ENCODE measurements at places on chromosomes 4 and X.

DNA sequence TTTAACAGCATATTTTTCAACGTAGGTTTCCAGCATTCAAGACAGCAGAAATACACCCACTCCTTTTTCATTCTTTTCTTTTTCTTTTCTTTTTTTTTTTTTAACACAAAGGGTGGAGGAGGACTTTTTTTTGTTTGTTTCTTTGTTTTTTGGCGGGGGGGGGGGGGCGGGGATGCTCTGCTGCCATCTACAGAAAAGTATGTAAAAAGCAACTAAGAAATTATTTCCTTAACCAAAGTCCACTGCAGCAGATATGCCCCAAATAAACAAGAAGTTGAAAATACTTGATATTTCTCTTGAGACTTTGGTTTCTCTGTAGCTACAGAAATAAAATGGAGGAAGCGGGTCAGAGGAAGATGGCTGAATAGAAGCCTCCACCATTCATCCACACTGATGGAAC lies 63.2 kb upstream of the PBDC1 start:
- no peak for DNase-seq

DNA sequence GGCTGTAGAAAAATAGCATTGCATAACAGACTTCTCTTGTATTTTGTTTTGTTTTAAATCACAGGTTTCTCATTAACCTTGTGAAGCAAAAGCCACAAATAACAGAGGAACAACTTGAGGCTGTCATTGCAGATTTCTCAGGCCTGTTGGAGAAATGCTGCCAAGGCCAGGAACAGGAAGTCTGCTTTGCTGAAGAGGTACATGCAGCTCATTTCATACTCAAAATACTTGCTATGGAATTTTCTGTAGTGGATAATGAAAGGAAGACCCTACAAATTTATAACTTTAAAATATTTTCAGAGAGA lies 17.6 kb downstream of the AFP start:
- no peak for DNase-seq

DNA sequence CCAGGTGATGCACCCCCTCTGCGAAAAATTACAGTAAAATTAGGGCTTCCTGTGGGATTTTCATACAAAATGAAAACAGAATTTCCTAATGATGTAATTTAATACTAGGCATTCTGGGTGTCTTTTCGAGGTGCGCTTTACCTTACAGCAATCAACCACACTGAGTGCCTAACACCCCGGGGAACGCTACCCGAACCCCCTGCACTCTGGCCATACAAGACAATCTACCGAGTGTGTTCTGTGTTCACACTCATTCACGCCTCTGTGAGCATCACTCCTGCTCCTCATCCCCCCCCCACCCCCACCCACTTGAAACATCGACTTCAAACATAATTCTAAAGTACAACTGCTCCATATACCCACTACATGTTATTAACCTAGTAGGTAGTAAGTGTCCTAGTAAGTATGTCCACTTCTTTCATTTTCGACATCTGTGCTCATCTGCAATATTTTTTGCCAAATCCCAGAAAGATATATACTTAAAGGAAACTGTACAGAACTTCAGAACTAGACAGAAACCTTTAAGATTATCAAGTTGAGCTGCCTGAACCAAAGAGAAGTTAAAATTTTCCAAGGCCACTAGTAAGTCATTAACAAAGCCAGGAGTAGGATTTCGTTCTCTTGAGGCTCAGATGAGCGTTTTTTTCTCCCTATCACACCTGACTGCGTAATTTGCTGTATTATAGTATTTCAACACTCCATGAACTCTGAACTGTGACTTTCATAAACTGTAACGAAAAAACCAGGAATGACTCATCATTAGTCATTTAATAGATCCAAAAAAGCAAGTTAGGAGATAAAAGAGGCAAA lies 80.0 kb downstream of the FAT1 start:
- no peak for DNase-seq

DNA sequence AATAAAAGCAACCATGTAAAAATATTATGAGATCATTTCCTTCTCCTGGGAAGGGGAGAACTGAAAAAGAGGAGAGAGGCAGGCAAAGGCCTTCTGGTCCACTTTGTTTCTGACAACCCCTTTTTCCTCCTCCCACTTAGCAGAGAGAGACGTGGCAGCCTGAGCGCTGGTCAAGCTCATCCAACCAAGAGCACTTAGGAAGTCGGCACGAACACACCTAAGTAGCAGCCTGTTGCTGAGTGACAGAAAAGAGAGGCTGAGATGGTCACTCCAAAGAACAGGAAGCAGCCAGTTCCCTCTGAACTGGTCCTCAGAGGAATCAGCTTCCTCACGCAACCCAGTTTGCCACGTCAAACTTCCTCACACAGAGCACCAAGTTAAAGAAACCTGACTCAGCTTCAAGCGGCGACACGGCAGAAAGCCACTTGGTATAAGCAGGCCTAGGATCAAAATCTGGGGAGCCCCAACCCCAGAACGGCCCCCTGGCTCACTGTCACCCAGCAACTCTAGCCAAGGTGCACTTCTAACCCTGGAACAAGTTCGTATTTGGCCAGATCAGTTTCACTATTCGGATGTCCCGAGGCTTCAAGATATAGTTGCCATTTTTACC lies 861 bp downstream of the SEC24D start:
- DNase-seq, result peak; percentile 42

DNA sequence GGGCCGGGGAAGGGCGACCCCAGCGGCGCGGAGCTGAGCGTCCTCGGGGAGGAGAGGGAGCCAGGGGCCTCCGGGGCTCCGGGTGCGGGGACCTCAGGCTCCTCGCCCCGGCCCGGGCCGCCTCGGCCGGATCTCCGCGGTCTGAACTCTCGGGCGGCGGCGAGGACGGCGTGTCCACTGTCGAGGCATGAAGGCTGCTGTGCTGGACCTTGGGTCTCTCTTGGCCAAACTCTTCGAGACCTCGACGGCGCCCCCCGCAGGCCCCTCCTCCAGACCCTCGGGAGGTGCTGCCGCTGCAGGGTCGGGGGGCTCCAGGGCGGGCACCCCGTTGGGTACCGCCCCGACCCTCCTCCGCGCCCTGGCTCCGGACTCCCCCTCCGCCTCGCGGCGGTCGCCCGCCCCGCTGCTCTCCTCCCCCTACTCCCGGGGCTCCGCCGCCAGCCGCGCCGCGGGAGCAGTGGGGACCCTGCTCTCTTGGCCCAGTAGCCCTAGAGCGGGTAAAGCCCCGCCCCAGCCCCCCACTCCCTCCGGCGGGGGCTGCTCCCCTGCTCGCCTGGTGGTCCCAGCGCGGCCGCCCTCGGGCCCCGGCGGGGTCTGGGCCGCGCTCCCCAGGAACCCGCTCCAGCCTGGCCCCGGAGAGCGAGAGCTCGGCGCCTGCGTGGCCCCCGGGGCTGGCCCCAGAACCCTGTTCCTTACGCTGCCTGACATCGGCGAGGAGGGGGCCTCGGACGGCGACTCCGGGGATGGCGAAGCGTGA lies 564 bp downstream of the FAM149A start:
- no peak for DNase-seq

Measured in DND-41 (cell line).